Dermis blood vessel endothelial cell (primary cell): ENCODE measurements at places on chromosomes 5 and 9. TPM values are rescaled to one million over a fixed set of nuclear protein-coding genes. Genes with fewer than 3 reads are reported as not detected.

DNA sequence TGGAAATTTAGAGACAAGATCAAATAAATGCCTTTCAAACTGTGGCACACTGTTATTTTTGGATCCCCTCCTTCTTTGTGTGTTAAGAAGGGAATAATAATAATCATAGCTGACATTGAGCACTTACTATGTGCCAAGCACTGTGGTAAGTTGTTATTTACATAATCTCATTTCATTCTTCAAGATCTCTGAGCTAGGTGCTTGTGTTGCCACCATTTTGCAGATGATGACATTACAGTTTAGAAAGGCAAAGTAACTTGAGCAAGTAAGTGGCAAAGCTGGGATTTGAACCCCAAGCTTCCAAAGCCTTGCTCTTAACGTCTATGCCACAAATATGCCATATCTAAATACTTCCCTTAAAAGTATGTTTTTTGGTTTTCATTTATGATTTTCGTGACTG lies 121.8 kb upstream of the TMEM161B start:
- no peak for DNase-seq

- no peak for DNase-seq
Observed at GRCh38 chr5:96257904-96258303, 175.1 kb downstream of the PCSK1 start.

DNA sequence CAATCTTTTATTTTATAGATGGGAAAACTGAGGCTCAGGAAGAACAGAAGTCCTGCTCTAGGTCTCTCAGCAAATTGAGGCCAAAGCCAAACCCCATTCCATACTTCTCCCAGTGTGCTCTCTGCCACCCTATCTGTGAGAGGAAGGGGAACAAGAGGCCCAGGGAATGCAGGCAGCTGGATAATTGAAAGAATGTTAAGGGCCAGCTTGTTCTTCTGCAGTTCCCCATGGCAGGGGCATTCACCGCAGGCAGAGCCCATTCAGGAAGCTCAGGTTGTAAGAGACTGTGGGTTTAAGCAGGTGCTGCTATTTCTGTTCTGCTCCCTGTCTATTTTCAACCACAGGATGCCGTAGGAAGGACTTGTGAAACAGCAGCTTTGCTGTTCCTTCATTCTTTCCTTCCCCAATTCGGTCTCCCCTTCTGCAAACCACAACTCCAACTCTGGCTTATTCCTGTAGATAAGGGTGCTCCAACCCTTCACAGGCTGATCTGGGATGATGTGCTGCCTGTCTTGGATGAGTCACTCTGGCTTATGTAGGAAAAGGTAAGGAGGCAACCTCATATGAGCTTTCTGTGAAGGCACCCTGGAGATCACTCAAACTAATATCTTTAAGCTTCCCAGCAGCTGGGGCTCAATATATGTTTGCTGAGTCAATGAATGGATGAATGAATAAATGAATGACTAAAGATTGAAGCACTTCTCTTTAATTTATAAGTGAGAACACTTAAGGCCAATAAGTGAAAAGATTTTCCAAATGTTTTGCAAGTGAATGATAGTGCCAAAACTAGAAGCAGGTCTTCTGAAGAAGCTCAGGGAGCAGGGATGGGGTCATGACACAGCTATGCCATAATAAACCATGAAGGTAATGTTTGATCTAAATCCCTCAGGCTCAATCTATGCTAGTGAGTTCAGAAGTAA lies 377.6 kb downstream of the BRINP1 start:
- no peak for DNase-seq

The CD72 gene
- 0.14 TPM in 1 of 2 replicates, not detected in the other for total RNA-seq

The LCNL1 gene
- not detected in 2 replicates for total RNA-seq

DNA sequence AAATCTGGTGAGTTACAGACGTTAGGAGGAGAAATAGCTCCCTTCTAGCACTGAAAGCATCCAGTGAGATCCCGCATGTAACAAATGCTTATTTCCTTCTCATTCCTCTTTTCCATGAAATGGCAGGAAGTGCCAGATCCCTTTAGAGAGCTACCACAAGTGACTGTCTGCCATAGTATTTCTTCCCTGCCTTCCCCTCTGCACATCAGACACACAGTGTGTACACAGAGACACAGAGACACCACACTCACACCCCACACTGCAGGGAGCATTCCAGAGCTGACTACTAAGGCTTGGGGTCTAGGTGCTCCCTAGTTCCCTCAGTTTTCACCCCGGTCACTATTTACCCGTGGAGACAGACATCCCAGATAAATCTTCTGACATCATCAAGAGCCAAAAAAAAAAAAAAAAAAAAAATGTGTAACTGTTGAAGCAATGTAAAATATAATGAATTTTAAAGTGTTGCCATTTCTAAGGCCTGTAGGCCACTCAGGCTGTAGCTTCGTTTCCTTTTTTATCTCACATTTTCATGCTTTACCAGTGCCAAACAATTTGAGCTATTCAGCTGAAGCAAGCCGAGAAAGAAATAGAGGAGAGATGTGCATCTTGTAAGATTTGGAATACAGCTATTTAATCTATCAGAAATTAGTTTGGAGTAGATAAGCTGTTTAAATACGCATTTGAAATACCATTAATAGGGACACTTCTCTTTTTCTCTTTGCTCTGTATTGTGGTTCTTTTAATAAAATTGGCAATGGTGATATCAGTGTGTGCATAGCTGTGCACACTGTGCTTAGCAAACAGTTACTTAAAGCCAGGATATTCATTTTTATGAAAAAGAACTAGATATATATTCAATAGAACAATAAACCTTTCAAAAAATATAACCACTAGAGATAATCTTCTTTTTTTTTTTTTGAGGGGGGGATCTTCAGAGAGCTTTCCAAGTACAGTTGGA lies 405.5 kb downstream of the PDE4D start:
- no peak for DNase-seq

GRCh38 chr5:15577132-15577531 lies 77.2 kb downstream of the FBXL7 start:
- peak; percentile 41 for DNase-seq
